ENCODE measurements at places on chromosomes 5 and 9.

DNA sequence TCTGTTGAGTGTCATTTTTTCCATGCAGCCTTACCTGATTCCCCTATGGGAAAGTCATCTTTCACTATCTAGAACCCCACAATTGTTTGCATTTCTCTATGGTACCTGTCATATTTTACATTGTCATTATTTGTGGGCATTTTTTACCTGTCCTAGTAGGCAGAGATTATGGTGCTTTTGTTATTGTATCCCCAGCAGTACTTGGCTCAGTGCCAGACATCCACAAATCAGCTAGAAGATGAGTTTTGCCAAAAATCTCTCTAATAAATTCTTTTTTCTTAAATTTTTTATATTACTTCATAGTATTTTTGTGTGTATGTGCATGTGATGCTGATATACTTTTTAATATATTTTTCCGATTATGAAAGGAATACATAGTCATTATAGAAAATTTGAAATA, 13.2 kb downstream of the GARNL3 start:
- DNase-seq: no peak

- no peak for DNase-seq
Observed at GRCh38 chr5:55072666-55073065, 29.8 kb upstream of the GZMA start.

- no peak for DNase-seq
Observed at GRCh38 chr9:80489329-80489728, 917.6 kb downstream of the TLE4 start.

- DNase-seq: no peak
Observed at GRCh38 chr5:96043446-96043845, 81.8 kb upstream of the ELL2 start.

DNA sequence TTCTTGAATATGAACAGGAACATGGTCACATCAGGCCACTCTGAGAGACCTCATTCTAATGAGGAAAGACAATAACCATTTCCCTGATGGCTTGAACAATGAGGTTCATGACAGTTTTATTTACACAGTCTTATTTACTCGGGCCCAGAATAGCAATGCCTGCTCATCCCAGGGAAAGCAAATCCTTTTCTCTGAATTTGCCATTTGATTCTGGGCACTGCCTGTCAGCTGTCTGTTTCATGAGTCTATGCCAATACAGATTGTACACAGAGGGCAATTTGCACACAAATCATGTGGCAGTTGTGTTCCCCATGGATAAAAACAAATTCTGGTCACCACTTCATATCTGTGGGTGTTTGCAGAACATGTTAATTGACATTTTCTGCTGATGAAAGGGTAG, 492.5 kb downstream of the ACTL7B start:
- DNase-seq: no peak

GRCh38 chr5:176514244-176514950, 22.8 kb downstream of the RNF44 start:
- DNase-seq: no peak

DNA sequence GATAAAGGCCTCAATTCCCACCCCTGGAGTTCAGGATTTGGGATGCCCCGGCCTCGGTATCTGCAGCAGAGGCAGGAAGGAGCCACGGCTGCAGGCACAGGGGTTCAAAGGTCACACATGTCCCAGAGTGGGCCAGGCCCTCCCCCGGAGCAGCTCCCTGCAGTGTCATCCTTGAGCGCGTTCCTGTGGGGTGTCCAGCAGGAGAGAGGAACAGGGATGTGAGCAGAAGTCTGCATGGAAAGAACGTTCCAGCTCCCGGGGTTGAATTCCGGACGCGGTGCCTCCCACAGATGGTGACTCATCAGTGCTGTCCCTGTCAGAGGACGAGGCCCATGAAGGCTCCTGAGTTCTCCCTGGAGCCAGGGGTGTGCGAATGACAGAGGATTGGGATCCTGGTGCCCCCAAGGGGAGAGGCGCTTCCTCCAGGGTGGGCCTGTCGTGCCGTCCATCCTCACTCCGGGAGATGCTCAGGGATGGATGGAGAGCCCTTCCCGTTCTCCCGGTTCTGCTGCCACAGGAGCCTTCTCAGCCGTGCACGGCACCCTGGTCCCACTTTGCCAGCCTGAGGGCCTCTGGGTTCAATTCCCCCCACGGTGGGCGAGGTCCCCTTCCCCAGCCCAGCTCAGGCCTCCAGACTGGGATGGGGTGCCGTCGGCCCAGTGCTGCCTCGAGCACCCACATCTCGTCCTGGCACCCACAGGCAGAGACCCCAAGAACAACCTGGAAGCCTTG, 3.1 kb downstream of the LCN1 start:
- DNase-seq: no peak

DNA sequence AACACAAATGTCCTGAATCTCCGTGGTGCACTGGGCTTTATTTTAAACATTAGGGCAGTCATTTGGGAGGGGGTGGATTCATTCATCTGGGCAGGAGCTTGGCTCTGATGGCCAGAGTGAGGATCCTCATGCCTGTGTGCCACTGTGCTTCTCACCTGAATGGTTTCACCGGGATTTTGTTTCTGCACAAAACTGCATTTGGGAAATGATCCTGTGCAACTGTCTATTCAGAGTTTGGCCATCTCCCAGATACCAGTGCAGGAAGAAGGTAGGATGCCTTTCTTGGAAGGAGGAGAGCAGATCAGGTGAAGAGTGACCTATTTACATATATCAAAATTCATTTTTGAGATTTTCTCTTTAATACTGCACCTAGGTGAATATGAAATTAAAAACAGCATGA, 514.4 kb upstream of the SEMA6A start:
- DNase-seq: no peak

DNA sequence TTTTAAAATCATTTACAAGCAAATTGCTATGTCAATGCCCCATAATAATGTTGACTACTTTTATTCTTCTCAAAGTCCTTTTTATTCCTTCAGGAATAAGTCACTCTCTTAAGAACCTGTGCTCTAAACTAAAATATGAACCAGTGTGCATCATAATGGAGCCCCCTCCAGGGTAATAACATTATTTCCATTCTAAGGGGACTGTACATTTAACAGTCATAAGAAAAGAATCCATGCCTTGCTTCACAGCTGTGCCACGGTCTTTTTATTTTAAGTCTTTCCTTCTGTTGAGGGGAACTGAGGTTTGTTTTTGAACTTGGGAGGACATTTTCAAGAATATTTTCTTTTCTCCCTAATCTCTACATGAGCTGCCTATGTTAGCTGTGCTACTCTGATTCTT, 297.6 kb downstream of the MAN2A1 start:
- no peak for DNase-seq

DNA sequence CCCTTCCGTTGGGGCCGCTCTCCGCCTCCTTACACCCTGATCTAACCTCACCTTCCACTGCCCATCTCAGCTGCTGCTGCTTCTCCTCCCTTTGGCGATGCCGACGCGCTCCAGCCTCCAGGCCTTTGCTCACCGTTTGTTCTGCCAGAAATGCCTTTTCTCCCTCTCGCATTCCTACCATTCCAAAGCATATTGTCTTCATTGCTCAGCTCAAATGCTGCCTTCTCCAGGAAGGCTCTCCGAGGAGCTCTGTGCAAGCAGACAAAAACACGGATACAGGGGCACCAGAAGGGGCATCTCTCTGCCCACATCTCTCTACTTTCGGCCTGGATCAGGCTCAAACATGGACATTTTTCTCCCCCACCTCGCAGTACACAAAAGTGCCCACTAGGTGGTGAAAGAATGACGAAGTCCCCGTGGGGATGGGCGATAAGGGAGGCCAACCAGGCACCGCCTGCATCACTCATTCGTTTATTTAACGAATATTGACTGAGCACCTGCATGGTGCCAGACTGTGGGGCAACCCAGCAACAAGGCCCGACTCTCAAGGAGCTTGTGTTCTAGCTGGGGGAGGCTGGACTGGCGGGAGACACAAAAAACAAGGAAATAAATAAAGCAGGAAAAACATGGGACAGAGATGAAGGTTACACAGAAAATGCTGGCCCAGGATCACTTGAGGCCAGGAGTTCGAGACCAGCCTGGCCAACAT, 7.3 kb upstream of the GRHPR start:
- DNase-seq: peak; percentile 45

- no peak for DNase-seq
Observed at GRCh38 chr5:80503641-80504040, 15.7 kb downstream of the FAM151B start.

- no peak for DNase-seq
Observed at GRCh38 chr5:89998519-89999305, 410.8 kb downstream of the CETN3 start.

DNA sequence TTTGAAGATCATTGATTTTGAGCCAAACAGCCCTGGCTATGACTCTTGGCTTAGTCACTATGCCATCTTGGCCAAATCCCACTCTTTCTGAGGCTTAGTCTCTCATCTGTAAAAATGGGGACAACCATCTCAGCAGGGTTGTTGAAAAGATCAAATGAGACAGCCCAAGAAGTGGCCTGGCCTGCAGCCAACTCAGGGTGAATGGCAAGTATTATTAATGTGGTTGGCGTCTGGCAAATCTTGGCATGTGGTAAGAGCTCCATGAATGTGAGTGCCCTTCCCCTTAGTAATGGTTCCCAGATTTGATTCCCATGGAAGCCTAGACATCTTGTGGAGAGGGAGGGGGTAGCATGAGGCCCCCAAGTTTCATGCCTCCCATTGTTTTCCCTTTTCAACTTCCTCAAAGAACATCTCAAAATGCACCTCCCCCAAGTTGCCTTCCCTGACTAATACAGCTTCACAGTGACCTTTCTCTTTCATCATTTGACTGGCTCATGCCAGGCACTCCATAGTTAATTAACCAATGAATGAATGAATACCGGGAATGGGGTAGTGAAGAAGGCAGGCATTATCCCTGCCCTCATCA, 11.8 kb upstream of the TGFBI start:
- DNase-seq: no peak

DNA sequence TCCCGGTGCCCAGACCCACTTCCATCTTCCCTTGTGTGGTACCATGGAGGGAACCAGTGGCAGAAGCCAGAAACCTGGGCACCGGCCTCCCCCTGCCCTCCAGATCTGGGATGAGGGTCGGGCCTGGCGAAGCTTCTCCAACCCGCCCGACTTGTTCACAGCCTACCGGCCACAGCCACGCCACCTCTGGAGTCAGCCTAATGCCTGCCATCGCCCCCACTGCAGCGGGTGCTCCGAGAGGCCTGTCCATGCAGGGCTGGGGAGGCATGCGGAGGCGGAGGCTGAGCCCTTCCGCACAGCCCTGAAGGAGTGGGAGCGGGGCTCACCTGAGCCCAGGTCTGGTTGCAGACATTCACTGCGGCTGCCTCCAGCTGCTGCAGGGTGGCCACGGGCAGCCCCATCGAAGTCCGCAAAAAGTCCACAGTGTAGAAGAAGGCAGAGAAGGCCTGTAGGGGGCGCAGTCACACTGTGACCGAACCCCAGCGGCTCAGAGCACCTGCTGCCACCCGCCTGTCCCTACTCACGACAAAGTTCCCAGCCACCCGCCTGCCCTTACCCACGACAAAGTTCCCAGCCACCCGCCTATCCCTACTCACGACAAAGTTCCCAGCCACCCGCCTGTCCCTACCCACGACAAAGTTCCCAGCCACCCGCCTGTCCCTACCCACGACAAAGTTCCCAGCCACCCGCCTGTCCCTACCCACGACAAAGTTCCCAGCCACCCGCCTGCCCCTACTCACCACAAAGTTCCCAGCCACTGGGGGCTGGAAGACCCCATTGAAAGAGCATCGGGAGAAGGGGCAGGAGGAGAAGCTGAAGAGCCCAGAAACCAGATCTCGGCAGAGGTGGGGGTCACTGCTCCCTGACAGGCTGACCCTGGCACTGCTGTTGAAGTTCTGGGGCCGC, 3.8 kb upstream of the NPDC1 start:
- DNase-seq: no peak

GRCh38 chr9:87615547-87616148, 110.3 kb upstream of the CTSL start:
- no peak for DNase-seq

GRCh38 chr9:73183428-73183827, 31.8 kb downstream of the ANXA1 start:
- no peak for DNase-seq

DNA sequence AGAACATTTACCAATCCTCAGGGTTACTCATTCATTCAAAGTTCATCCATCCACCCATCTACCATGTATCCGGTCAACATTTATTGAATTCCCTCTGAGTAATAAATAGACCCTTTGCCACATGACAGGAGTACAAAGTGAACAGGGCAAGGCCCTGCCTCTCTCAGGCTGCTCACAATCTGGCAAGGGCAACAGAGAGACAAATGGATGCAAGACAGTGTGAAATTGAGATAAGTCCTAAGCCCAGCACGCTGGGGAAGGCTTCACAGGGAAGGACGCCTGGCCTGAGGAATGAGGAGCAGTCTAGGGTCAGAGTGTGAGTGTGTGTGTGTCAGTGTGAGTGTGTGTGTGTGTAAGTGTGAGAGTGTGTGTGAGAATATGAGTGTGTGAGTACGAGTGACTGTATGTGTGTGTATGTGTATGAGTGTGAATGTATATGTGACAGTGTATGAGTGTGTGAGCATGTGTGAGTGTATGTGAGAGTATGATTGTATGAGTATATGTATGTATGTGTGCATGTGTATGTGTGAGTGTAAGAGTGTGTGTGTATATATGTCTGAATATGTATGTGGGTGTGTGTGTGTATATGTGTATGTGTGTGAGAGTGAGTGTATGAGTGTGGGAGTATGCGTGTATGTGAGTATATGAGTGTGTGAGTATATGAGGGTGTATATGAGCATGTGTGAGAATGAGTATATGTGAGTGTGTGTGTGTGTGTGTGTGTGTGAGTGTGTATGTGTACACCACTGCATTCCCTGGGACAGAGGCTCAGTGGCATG, 145.6 kb downstream of the FSTL4 start:
- no peak for DNase-seq

DNA sequence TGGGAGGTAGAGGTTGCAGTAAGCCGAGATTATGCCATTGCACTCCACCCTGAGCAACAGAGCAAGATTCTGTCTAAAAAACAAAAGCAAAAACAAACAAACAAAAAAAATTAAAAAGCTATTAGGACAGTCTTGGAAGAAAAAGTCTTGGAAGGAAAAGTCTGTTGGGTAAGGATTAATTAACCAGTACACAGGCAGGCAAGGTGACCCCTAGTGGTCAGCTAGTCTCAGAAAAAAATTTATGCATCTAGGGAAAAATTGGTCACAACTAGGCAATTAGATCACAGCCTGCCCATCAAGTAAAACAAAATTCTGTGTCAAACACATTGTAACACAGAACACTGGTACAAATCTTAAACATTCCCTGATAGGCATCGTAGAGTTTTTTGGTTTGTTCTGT, 6.7 kb upstream of the ANKRD18B start:
- DNase-seq: no peak

- DNase-seq: peak; percentile 81
Observed at GRCh38 chr5:161230221-161230620, 316.3 kb downstream of the GABRB2 start.

- no peak for DNase-seq
Observed at GRCh38 chr5:137275083-137275482, 224.0 kb downstream of the SPOCK1 start.

GRCh38 chr9:106600955-106601560, 261.9 kb upstream of the ZNF462 start:
- no peak for DNase-seq

Measured in LNCaP clone FGC (cell line).